ENCODE measurements at places on chromosomes 6 and 20. TPM values are rescaled to one million over a fixed set of nuclear protein-coding genes. Genes with fewer than 3 reads are reported as not detected.

The SLC16A10 gene
- 12.1 TPM for total RNA-seq

The MATN4 gene
- total RNA-seq, result not detected

The LTA gene
- not detected for total RNA-seq

The LY6G5C gene
- 3.4 TPM for total RNA-seq

The C20orf141 gene
- not detected for total RNA-seq

The CEBPB gene
- total RNA-seq, result 1.7 TPM

The BMP5 gene
- total RNA-seq, result 17.4 TPM

GRCh38 chr6:39240155-39240757, 11.0 kb upstream of the KCNK5 start:
- DNase-seq, result no peak

DNA sequence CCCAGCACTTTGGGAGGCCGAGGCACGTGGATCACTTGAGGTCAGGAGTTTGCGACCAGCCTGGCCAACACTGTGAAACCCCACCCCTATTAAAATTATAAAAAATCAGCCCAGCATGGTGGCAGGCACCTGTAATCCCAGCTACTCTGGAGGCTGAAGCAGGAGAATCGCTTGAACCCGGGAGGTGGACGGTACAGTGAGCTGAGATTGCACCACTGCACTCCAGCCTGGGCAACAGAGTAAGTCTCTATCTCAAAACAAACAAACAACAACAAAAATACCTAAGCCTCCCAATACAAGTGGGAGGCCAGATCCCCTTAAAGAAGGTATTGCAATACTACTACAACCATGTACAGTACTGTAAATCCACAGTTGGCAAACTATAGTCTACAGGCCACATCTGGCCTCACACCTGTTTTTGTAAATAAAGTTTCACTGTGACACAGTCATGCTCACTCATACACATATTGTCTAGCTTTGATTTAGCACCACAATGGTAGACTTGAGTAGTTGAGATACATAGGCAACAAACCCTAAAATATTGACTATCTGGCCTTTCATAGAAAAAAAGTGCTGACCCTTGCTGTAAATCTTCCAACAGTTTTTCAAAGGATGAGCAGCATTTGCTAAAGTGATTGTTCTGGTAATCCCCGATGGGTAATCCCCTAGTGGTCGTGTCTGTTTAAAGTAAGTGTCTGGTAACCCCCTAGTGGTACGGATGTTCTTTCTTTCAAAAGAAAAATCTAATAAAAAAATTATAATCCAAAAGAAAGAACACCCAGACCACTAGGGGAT, 202.0 kb downstream of the RNGTT start:
- no peak for DNase-seq

- no peak for DNase-seq
These were observed 23.4 kb upstream of the APMAP start for GRCh38 chr20:25015986-25016385.
